Activated CD8-positive, alpha-beta memory T cell treated with anti-CD3 and anti-CD28 coated beads for 24 hours (primary cell): ENCODE measurements at places on chromosomes 5 and 9.

DNA sequence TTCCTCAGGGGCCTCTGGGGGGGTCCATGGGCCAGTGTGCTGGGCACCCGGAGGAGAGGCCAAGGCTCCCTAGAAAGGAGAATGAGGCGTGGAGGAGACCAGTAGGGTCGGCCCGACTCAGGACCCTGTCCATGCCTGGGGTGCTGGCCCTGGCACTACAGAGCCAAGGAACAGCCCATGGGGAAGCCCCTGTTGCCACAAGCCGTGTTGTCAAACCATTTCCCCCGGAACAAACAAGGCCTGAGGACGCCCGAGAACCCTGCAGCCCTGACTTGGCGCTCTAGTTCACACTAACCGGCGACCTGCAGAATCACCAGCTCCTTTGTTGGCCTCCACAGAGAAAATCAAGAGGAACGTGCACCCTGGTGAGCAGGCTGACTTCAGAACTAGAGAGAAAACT lies 41.6 kb upstream of the SLC12A7 start:
- peak; percentile 67 for DNase-seq

DNA sequence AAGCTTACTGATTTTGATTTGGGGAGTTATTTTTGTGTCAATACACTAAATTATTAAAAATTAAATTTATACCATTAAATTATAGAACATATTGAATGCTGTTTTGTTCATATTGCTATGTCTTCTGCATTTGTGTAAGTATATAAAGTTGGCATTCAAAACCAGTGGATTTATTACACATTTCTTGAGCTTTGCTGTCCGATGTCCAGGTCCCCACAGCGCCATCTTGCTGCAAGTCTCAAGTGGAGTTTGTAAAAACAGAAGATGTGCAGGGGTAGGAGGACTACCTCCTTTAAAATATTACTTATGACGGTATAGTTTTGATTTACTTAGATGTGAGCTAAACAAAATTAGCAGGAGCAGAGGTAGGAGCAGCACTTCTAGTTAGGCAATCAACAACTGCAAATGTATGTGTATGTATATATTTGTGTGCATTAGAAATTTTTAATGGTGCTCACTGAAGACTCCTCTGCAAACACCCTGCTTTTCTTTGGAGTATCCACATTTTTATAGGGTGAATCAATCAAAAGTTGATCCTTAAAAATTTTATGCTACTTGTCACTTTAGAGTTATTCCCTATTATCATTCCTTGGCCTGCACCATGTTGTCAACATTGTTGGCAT lies 37.4 kb downstream of the CPEB4 start:
- DNase-seq = peak; percentile 59

DNA sequence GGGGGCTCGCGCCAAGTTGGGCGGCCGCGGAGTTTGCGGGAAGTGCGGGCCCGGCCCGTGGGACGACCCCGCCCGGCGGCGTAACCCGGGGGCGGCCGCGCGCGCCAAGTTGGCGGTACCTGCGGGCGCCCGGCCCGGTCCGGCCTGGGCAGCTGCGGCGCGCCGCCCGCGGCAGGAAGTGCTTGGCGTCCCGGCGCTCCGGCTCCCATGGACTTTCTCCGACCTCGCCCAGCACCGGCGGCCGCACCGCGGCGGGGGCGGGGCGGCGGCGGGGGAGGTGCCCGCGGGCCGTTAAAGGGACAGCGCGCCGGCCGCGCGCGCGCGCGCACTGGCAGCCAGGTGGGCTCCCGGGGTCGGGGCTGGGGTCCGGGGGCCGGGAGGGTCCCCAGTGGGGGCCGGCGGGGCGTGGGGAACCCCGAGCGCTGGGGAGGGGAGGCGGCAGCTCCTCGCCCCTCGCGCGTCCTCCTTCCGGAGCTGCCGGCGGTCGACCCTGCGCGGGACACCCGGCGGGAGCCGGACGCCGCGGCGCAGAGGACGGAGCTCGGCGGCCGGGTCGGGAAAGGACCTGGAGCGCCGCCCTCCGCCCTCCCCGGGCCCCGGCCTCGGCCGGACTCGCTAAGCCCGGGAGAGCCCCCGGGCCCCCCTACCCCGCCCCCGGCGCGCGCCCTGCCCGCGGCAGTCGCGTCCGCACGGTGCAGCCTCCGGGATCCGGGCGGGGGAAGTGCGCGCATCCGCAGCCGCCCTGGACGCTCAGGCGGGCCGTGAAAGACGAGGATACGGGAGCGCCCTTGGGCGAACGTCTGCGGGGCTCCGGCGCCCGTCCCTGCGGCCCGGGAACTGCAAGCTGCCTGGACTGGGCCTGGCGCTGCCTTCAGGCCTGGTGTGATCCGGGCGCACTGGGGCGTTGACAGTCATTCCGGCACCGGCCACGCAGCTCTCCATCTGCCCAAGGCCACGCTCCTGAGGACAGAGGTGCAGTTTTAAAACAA lies at the start of gene NACC2:
NACC2 (minus strand) TSS at position 220 of the 989 bp plus-strand sequence. CDS start 44,768 bp downstream, outside the sequence.
- peak; percentile 75 for DNase-seq

- no peak for DNase-seq
Observed at GRCh38 chr9:98328770-98329169, 73.3 kb upstream of the TBC1D2 start.

DNA sequence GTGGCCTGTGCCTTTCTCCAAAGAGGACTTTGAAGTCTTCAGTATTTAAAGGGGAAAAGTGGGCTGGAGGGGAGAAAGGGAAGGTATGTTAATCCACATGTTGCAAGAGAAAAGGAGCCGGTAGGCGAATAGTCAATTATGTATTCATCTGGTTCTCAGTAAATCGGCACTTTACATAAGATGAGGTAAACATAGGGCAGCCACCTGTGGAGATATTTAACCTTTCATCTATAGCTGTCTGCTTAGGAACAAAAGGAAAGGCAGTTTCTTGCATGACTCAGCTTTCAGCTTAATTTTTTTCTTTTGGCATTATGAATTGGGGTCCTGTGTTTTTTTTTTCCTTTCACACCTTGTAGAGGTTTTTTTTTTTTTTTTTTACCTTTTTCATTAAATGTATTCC lies 42.2 kb downstream of the FGD3 start:
- DNase-seq = no peak

DNA sequence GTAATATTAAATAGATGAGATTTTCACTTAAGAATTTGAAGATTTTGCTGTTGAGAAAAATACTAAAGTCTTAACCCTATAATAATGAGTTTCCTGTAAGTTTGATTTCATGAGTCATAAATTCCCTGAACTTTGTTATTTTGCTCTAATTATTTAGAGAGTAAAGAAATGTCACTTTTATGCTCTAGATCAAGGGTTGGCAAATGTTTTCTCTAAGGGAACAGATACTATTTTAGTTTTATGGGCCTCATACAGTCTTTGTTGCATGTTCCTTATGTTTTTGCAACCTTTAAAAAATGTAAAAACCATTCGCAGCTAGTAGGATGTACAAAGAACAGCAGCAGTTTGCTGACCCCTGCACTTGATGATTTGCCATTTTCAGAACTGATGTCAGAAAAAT lies 480 bp upstream of the TXNDC8 start:
- no peak for DNase-seq

DNA sequence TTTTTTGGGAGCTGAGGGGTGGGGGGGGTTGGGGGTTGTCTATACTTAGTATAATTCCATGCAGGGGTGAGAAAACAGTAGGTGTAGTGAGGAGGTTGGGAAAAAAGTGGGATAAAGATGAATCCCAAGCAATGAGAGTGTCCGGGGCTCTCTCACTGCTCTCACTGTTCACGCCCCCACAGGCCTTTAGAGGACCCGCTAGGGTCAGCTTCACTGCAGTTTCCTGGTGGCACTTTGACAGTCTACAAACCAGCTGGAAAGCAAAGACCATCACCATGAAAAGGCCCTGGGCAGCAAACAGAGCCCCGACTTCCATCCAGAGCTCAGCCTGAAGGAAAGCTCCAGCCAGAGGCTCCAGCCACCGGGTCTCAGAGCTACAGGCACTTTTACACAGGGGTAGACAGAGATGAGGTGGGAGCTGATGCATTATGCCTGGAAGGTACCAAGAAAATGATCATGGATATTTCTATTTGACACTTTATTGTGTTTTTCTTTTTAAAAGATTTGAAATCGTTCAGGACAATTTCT lies 355.1 kb downstream of the ADAMTS6 start:
- DNase-seq = no peak

- no peak for DNase-seq
Observed at GRCh38 chr5:150119421-150120061, 33.2 kb upstream of the CSF1R start.

GRCh38 chr5:32308946-32309345 lies 3.8 kb downstream of the MTMR12 start:
- DNase-seq = no peak

- DNase-seq = no peak
Observed at GRCh38 chr5:99587983-99588382, 659.2 kb upstream of the CHD1 start.

DNA sequence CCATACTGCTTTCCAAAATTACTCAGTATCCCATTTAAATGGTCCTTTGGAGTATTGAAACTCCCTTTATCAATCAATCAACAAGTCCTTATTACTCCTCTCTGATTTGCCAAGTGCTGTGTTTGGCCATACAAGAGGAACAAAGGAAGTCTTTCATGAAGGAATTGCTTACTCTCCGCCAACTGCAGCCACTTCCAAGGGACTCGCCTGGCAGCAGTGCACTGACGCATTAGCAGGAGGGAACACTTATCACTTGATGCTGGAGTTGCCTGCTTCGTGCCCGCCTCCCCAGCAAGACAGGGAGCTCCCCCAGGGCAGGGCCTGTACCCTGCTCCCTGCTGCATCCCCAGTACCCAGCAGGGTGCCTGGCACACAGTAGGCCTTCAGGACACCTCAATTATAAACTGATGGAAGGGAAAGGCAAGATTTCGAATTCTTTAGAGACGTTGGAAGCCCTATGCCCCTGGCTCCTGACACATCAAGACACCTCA lies 97.9 kb downstream of the CRB2 start:
- no peak for DNase-seq

- DNase-seq = no peak
Observed at GRCh38 chr9:126642010-126642744, 28.4 kb downstream of the LMX1B start.

- DNase-seq = no peak
Observed at GRCh38 chr5:141094481-141095262, at the start of gene PCDHB2. PCDHB2 (plus strand) TSS chr5:141094615; CDS start chr5:141094791, 176 bp downstream.

GRCh38 chr5:55904152-55904551 lies 53.0 kb downstream of the IL31RA start:
- no peak for DNase-seq

GRCh38 chr9:2072752-2073405 lies 57.7 kb downstream of the SMARCA2 start:
- DNase-seq = no peak

- no peak for DNase-seq
Observed at GRCh38 chr5:93993161-93993560, 251.8 kb upstream of the POU5F2 start.

DNA sequence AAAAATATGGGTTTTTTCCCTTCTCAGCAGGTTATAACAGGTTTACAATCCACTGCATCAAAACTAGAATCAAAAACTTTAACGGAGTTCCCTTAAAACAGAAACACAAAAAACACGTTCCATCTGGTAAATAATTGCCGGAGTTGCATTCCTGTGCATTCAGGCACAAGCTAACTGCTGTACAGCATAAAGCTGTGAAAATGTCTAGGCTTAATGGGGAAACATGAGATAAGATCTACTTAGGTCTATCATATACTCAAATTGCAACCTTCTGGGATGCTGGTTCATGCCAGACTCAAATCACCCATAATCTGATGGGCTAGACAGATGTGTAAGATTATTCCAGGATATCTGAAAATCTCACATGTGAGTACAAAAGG lies 265.3 kb downstream of the DOCK8 start:
- DNase-seq = no peak

DNA sequence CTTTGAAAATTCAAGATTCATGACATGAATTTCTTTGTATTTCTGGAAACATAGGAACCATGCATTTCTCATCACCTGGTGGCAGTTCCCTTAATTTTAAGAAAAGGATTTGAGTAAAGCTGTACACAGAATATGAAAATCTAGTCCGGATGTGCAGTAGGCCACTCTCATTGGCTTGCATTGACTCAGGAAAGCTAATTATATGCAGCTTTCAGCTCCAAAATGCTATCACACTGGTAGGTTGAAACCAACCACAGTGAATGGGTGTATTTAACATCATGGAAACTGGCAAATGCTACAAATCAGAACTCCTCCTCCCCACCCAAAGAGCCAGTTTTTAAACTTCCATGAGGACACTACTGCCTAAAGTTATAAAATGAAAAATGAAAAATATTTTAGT lies 161.6 kb upstream of the FBXL17 start:
- DNase-seq = no peak

GRCh38 chr5:176816791-176817347 lies 6.5 kb downstream of the UNC5A start:
- no peak for DNase-seq

- no peak for DNase-seq
Observed at GRCh38 chr5:123718238-123718637, 206.3 kb downstream of the CSNK1G3 start.

- DNase-seq = no peak
Observed at GRCh38 chr9:76600007-76600615, 141.1 kb downstream of the GCNT1 start.

GRCh38 chr5:122815218-122815767 lies 30.1 kb upstream of the SNX24 start:
- DNase-seq = no peak

- no peak for DNase-seq
Observed at GRCh38 chr9:128595471-128595870, 43.1 kb downstream of the SPTAN1 start.

GRCh38 chr5:10681731-10682679 lies 79.0 kb downstream of the DAP start:
- DNase-seq = no peak

DNA sequence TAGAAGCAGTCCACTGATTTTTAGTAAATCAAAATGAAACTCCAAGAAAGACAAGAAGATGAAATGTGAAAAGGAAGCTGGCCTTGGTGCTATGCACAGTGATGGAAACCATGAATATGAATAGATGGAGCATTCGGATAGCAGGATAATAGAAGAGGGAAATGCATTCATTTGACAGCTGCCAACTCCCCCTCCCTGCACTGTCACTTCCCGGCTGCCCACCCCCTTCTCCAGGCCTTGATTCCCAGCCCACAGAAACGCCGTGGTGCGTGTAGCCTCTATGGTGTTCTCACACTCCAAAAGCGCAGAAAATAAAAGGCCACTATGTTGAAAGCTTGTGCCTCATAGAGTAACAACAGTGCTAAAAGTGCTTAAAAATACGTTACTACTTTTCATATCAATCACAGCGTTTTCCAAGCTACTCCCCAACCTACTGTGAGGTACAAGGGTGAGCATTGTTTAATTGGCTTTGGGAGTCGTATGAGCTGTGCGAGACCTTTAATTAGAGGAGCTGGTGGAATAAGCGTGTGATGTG lies 26.1 kb upstream of the IFNK start:
- DNase-seq = no peak

GRCh38 chr5:160923411-160923810 lies 71.4 kb upstream of the ATP10B start:
- no peak for DNase-seq
